ENCODE measurements at places on chromosomes 11 and 22.

DNA sequence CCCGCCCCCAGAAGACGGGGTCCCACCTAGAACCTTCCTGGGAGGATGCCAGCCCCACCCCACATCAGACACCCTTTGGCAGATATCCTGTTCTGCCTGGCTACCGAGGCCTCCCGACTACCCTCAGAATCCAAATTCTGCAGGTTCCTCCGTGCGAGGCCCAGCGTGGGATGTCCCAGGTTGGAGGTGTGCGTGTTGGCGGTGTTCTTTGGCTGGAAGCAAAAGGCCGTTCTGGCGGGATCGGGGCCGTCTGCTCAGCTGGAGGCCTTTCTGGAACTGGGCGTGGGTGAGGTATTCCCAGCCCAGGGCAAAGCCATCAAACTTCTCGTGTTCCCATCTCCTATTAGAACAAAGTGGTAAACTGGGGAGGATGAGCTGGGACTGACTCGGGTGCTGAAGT, 32.6 kb downstream of the NUP50 start:
- DNase-seq: no peak

DNA sequence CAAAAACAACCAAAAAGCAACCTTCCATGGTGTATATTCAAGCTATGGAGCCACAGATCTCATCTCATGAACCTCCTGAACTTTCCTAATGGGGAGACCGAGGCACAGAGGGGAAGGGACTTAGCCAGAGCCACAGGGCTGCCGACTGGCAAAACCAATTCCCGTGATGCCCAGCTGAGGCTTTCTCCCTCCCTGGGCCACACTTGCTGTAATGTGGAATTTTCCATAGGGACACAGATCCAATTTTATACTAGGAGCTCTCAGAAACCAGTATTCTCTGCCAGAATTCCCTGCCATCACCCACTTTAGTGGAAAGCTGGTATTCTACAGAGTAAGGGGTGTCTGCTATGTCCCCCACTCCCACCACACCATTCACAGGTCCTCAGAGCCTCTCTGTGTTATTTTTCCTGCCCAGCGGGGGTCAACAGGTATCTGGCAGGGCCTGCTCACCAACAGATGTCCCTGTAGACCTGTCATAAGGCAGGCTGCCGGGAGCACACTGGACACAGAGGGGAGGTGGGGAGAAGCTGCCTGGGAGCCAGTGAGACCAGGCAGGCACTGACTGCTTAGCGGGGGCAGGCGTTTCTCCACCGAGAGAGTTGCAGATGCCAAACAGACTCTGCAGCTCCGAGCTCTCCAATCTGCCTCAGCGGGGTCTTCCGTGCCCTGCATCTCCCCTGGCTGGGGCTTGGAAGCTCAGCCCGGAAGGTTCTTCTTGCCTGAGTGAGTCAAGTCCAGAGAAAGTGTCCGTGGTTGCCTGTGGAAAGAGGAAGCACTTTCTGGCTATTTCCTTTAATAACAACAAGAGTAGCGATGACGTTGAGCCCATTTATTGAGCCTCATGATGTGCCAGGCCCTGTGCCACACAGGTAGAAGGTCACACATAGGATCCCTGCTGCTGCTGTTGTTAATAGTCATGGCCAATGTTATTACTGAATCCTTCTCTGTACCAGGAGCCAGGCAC, 26.3 kb downstream of the RPS6KA4 start:
- no peak for DNase-seq

DNA sequence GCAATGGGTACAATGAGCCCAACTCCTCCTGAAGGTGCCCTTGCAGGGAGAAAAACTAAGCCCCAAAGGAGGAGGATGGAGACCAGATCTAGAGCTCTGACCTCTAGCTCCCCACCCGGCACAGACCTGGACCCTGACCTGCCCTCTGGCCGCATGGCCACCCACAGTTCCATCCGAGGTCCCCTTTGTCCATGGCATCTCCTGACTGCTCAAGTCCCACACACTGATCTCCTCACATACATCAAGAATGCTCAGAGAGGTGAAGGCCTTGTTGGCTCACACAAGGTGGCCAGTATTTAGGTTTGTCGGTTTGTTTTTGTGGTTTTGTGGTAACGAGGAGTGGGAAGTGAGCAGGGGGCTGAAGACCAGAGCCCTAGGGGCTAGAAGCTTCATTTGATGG, 423.5 kb upstream of the B3GAT1 start:
- no peak for DNase-seq

- no peak for DNase-seq
Observed at GRCh38 chr22:43881091-43882061, 10.4 kb downstream of the PNPLA5 start.

DNA sequence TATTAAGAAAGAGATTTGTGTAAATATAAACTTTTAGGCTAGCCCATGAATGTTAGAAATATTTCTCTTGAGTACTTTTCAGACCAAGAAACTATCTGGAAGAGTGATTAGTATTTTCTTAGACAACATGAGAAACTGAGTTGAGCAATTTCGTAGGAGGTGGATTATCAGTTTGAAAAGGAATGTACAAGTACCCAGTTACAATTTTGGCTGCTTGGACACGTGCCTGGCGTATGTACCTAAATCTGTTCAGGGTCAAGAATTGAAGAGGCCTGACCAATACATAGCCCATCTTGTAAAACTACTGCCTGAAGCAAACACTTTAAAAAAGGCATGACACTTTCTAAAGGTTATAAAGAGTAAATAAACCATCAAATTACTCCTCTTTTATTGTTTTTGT, 71.1 kb downstream of the CCDC73 start:
- no peak for DNase-seq

DNA sequence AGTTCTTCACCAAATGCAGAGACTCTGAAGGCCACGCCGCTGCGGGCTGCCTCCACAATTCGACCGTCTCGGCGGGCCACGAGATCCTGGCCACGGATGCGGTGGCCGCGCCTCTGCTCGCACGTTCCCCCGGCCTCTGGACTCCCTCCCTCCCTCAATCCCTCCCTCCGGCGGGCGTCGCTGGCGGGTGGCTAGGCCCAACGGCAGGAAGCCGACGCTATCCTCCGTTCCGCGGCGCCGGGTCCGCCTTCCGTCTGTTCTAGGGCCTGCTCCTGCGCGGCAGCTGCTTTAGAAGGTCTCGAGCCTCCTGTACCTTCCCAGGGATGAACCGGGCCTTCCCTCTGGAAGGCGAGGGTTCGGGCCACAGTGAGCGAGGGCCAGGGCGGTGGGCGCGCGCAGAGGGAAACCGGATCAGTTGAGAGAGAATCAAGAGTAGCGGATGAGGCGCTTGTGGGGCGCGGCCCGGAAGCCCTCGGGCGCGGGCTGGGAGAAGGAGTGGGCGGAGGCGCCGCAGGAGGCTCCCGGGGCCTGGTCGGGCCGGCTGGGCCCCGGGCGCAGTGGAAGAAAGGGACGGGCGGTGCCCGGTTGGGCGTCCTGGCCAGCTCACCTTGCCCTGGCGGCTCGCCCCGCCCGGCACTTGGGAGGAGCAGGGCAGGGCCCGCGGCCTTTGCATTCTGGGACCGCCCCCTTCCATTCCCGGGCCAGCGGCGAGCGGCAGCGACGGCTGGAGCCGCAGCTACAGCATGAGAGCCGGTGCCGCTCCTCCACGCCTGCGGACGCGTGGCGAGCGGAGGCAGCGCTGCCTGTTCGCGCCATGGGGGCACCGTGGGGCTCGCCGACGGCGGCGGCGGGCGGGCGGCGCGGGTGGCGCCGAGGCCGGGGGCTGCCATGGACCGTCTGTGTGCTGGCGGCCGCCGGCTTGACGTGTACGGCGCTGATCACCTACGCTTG, at the start of gene FUT4:
Gene FUT4 (plus strand): TSS at position 227 of the 951 bp plus-strand sequence. CDS start 213 bp downstream, at position 440.
- DNase-seq: peak; percentile 48

- no peak for DNase-seq
Observed at GRCh38 chr11:134369656-134370525, 38.1 kb downstream of the GLB1L2 start.

DNA sequence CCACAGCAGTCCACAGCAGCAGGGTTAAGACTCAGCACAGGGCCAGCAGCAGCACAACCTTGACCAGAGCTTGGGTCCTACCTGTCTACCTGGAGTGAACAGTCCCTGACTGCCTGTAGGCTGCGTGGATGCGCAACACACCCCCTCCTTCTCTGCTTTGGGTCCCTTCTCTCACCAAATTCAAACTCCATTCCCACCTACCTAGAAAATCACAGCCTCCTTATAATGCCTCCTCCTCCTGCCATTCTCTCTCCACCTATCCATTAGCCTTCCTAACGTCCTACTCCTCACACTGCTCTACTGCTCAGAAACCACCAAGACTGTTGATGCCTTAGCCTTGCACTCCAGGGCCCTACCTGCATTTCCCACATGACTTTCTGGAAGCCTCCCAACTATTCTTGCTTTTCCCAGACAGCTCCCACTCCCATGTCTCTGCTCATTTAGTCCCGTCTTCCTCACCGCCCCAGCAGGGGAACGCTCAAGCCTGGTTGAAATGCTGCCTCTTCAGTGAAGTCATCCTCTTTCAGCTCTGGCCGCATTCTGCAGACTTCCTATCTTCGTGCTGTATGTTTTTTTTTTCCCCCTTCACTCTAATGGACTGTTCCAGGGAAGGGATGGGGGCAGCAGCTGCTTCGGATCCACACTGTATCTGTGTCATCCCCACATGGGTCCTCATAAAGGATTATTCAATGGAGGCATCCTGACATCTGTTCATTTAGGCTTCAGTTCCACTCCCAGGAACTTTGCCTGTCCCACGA, 3.3 kb downstream of the IL18BP start:
- DNase-seq: no peak

DNA sequence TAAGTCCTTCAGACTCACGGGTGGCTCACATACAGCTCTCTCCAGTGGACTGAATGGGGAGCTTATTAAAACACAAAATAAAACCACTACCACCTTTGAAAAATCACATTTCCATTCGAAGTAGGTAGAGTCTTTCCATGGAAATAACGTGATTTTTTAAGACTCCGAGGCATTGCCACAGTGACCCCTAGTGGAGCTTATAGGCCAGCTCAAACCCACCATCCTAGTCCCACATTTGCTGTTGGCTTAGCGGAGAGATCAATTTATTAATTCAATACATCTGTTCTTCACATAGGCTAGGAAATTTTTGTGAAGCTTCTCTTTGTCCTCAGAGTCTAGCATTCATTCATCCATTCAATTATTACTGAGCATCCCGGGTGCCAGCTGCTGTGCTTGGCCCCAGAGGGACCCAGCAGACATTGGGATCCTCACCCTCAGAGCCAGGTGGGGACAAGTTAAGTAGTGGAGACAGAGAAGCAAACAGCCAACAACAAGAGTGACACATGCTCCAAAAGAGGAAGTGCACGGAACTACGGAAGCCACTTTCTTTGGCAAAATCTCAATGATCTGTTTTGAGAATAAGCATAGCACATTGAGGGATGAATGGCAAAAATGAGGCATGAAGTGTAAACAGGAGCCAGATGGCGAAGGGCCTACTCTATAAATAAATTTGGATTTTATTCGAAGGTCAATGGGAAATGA, 10.2 kb upstream of the P4HA3 start:
- peak; percentile 27 for DNase-seq

DNA sequence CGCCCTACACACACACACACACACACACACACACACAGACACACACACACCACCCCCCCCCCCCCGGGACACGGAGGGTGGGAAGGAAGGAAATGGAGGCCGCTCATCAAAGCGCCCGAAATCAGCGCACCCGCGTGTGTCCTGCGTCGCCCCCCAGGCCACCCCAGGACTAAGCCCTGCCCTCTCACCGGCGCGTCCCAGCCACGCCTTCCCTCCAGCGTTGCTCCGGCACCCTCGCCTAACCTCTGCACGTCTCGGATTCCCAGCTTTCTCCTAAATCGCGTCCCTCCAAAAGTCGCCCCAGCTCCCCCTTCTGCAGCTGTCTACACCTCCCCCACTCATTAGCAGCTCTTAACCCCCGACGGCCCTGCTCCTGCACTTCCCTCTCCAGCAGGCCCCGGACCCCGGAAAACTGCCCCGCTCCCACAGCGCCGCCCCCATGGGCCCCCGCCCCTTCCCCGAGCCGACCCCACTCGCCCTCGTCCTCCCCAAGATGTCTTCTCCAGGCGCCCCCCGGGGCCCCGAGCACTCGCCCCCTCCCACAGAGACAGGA, 557 bp downstream of the PACSIN2 start:
- no peak for DNase-seq

DNA sequence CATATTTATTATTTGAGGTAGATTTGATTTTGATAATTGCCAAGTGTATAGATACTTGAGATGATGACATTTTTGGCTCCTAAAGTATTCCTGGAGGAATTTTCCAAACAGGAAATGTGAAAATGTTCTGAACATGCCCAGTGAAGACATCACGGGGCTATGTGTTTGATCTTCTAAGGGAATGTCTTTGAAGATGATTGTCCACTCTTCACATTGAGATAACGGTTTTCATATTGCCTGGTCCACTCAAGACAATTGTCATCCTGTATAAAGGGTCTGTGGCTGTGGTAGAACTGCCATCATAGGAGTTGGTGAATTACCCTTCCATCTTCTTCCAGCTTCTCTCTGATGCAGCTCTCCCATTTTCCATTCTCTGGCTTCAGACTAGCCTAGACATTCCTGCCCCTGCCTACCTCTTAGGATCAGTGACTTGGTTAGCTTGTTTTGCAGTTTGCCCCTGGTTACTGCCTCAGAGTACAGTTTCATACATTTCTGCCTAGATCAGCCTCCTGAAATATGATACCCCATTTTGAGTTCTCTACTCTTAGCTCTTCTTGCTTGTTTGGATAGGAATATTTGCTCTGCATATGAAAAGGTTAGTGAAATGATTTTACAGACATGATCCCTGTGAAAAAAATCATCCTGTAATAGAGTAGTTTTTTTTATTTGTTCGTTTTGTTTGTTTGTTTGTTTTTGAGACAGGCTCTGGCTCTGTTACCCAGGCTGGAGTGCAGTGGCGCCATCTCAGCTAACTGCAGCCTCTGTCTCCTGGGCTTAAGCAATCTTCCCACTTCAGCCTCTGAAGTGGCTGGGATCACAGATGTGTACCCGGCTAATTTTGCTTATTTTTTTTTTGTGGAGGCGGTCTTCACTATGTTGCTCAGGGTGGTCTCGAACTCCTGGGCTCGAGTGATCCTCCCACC, 111.4 kb upstream of the SORL1-AS1 start:
- no peak for DNase-seq

- DNase-seq: no peak
Observed at GRCh38 chr11:116678887-116679286, 93.9 kb downstream of the BUD13 start.

DNA sequence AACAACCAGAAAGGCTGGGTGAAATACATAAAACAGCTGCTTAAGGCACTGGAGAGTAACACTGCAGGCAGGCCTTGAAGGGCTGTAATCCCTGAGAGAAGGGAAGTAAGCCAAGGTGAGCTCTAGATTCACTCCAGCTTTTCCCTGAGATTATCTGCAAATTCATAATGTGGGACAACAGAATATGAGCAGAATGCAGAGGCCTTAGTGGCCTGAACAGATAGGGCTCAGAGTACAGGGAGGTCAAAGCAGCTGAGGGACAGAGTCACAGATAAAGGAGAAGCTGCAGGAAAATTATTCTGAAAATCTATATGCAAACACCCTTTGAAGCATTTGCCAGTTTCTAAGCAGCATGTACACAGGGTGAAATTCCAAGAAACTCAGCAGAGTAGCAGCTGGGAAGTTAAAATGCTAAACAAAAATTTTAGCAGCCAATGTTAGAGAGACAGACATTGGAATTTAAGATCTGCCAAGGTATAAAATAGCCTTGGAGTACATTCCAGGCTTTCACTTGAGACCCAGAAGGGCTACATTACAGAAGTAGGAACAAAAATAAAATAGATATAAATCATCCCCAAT, 48.1 kb upstream of the CWF19L2 start:
- no peak for DNase-seq

- peak; percentile 6 for DNase-seq
Observed at GRCh38 chr22:38080850-38081635, 2.9 kb downstream of the SLC16A8 start.

GRCh38 chr22:47954107-47954506, 1191.7 kb downstream of the TBC1D22A start:
- no peak for DNase-seq
